ENCODE measurements at places on chromosomes 5 and 9.

DNA sequence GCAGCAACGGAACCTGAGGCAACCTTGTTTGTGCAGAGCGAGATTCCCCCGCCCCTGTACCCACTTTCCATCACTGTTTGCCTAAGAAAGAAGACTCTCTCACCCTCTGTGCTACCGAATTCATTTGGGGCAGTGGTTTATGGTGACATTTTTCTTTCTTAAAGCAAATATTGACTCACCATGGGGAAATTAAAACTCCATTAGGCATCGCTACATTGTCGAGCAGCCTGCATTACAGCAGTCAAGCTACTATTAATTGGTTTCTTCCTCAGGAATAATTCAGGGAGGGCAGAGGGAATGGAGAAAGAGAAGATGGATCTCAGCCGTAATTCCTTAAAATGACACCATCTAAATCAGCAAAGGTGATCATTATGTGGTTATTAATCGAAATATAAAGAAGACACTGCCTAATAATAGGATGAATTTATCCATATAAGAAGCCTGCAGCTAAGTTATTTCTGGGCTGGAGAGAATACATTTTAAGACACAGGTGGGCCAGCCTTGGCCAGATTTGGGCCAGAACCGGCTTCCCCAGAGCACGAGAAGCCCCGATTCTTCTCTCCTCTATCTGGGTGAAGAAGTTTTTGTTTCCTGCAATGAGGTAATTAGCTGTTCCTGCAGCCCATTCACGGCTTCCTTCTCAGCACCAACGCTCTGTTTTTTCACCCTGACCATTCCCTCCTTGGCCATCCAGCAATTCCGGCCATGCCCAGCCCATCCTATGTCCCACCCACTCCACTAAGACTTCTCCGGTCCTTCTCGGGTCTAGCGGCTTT lies 16.8 kb downstream of the CFAP77 start:
- DNase-seq: no peak

DNA sequence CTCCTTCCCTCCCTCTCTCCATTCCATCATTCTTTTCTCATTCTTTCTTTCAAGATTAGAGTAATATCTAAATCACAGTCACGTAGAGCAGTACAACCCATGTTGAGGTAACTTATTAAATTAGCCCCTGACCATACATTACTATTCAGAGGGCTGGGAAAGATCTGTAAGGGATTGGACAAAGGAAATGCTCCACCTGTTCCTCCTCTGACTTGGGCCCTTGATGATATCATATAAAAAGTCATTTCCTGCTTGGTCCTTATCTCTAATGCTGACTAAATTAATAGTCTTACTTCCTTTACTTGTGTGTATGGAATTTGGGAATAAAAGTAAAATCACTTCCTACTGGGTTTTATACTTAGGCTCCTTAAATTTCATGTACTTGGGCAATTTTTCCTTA lies 40.8 kb downstream of the SNX18 start:
- no peak for DNase-seq

GRCh38 chr5:94544875-94545547 lies 73.4 kb downstream of the KIAA0825 start:
- DNase-seq: no peak

GRCh38 chr9:126084008-126084407 lies 242.6 kb upstream of the MVB12B start:
- DNase-seq: no peak

DNA sequence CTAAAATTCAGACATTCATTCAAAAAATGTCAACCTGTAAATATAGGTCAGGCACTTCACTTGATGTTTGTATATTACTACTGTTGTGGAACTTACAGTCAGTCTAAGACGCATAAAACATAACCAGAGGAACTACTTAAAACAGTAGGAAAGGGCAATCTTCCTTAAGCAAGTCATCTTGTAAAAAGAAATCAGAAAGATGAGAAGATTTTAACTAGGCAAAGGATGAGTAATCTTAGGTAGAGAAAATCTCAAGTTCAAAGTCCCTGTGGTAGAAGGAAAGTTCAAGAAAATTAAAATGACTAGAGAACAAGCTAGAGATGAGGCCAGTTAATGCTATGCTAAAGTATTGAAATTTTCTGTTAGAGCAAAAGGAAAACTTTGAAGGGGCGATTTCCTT lies 152.4 kb downstream of the RAPGEF6 start:
- no peak for DNase-seq

DNA sequence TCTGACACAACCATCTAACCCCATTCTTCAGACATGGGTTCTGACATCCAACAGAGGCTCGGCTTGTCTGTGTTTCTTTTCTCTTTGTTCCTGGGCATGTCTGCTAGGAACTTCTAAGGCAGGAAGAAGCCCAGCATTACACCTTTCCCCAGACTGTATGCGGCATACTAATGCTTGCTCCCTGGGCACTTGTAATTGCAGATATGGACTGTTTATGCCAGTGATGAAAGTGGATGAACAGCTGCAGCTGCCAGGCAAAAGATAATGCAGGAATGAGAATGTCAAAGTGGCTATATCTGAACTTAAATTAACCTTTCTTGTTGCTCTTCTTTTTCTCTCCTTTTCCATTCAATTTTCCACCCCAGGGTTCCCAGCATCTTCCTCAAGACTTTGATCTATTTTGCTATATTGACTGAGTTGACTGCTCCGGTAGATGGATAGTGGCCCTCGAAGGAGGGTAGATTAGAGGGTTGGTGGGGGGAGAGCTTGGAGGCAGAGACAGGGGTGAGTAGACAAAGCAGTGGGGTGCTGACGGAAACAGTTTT lies 344.4 kb downstream of the MAN2A1 start:
- no peak for DNase-seq

GRCh38 chr9:135815830-135816650 lies 91.3 kb downstream of the CAMSAP1 start:
- DNase-seq: no peak

DNA sequence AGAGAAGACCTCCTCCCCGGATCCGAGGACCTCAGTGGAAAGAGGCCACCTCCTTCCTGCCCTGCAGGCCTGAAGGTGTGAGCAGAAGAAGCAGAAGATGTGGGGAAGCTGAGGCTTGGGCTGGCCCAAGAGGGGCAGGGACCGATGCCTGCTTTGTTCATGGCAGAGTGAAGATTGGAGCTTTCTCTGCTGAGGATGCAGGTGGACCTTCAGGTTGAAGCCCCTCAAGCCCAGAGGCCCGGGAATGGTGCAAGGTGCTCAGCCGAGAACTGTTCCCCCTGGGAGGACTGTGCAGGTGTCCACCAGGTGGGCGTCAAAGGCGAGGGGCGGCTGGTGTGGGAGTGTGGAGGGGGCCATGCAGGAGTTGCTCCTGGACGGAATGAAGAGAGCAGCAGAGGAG lies 277.9 kb upstream of the IRX2 start:
- DNase-seq: no peak

GRCh38 chr5:133610489-133611356 lies 1.6 kb downstream of the FSTL4 start:
- no peak for DNase-seq

DNA sequence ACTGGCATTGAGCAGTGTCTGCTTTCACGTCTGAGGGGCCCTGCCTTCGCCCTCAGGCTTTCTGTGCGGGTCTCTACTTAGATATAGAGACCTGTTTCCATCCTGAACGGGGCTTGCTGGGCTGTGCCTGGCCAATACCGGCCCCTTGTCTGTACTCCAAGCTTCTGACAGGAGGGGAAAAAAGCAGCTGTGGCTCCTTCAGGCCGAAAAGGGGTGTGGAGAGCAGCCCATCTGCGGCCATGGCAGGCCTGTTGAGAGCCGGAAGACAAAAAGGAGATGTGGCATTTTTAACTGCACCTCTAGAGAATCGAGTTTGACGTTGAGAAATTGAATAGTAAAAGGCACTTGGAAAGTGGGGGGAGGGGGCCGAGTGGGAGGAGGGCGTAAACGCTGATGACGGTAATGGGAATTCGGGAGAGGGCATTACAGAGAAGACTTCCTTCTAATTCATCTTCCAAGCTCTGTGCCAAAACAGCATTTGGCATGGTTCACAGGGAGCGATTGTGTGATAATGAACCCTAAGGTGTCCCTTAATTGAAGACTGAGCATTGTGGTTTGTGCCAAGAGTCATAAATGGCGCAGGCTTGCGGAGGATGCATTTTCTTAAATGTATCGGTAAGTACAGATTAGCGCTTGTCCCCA lies 25.1 kb upstream of the PRDM12 start:
- no peak for DNase-seq
